ENCODE measurements at places on chromosomes 6 and 20.

DNA sequence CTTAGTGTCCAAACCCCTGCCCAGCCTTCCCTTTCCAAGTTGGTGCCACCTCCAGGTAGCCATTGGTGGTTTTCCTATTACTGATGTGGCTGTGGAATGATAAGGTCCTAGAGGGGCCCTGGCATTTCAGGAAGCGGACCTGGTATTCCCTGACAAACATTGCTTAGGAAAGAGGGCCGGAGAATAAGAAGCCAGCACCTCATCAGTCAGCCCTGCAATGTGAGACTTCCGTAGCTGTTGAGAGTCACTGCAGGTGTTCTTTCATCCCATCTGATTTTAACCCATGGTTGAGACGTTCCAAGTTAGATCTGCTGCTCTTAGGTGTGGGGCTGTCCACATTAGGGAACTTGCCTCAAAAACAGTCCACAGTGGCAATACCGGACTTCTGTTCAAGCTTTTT lies 14.8 kb upstream of the NPEPL1 start:
- no peak for DNase-seq

DNA sequence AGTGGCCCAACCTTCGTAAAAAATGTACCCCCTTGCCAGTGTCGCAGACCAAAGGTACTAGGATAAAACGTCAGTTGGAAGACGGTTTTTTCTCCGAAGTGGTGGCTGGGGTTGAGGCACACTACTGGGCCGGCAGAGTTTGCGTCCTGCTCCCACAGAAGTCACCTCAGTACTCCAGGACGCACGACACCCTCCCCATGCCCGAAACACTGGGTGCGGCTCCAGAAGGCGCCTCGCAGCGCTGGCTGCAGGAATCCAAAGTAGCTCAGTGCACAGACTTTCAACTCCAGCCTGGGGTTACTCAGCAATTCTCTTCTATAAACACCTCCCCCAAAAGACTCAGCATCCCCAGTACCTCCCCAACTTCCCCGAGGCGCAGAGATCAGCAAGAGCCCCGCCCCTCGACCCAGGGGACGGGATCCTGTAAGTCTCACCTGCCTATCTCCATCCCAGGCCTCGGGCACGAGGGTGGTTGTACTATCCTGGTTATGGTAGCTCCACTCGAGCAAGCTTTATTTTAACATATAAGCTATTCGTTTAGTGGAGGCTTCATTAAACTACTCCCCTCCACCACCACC lies 88.2 kb downstream of the ZFP64 start:
- DNase-seq, result peak; percentile 23

GRCh38 chr6:63998991-63999390 lies 363.4 kb downstream of the PHF3 start:
- no peak for DNase-seq

DNA sequence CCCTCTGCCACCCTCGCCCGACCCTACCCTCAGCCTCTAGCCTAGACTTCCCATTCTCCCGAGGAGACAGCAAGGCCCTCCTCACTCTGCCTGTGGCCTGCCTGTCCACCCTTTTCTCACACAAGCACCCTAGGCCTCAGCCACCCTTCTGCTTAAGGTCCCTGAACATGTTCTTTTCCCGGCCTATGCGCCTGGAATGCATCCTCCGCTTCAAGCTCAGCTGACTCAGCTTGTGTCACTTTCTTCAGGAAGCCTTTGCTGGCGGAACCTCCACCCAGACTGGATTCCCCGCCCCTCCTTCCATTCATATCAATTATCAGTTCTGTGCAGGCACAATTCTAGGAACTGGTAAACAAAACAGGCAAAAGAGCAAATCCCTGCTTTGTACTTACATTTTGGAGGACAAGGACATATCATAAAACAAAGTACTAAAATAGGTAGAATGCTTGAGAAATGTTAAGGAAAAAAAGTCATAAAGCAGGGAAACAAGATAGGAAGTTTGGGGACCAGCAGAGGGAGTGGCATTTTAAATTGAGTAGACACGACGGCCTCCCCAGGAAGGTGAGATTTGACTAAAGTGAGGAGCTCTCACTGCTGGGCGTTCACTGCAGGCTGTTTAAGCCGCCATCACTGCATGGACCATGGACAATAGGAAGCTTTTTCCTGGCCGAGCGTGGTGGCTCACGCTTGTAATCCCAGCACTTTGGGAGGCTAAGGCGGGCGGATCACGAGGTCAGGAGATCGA lies 17.9 kb upstream of the SNHG17 start:
- DNase-seq, result peak; percentile 76

- no peak for DNase-seq
Observed at GRCh38 chr6:67802771-67803170, 832.3 kb upstream of the ADGRB3 start.

DNA sequence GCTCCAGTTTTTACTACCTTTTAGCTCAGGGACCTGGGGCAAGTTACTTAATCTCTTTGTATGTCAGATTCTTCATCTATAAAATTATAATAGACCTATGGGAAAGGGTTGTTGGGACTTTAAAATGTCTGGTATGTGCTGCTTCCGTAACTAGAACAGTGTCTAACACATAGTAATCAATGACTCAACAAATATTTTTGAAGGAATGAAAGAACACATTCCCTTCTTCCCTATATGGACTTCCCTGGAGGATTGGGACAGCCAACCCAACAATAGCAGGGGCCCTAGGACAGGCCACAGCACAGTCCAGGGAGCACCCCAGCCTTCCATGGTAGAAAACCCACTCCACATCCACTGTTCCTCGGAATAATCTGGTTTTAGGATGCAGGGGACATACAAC lies 50.7 kb upstream of the TPD52L1 start:
- DNase-seq, result peak; percentile 94
